ENCODE measurements at places on chromosomes 13 and 19.
A peak's percentile ranks its signal among the peaks of the same experiment; 100 is the strongest.

GRCh38 chr19:13152356-13152973, 2.3 kb downstream of the IER2 start:
- DNase-seq = no peak

DNA sequence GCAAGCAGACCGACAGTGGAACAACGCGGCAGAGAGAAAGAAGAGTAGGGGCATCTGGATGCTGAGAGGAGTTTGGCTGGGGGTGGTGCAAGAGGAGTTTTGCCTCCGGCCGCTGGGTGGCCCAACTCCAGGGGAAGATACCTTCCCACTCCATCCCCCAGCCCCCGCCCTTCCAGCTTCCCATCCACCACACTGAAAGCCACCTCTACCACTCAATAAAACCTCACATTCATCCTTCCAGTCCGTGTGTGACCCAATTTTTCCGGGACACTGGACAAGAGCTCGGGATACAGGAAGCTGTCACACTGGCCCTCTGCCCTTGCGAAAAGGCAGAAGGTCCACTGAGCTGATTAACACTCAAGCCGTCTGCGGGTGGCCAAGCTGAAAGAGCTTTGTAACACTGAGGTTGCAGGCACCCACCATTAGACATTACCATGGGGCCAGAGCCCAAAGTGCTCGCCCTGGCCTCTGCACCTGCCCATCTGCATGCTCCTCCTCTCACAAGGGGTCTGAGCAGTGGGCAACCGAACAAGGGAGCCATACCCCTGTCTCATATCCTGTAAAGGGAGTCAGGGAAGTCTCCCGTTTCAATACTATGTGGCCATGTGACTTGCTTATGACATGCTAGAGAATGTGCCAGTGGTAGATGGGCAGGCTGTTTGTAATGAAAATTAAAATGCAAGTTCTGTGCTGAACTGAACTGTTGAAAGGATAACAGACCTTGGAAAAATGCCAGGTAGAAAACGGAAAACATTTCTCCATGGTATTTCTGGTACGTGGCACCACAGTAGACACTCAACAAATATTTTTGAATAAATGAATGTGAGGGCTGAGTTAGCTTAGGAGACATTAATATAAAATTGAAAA, 205.1 kb upstream of the STARD13 start:
- DNase-seq = no peak

DNA sequence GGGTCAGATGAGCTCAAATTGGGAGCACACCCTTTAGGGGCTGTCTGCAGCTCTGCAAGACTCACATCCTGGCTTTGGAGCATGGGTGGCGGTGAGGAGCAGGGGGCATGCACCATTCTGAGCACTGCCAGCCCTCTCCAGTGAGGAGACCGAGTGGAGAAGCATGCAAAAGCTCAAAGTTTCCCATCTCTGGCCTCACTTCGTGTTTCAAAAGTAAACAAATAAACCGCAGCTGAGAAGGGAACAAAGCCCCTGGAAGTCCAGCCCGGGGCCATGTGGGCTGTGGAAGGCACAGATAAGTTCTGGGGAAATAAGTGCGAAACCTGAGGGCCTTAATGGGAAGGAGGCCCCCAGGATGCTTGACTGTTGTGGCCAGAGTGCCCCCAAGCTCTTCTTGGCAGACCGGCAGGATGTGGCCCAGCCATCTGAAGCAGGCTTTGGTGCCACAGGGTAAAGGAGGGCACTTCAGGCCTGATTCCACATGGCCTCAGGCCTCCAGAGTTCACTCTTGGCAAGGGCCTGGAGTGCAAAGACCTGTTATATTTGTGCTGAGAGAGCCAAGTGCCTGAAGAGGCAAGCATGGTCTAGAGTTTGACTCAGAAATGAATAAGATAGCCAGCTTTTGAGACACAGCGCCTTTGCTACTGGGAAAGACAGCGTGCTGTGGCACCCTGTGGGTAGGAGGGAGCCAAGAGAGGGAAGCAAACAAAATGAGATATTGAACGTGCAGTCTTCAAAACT, 1.2 kb downstream of the MEDAG start:
- DNase-seq = no peak

DNA sequence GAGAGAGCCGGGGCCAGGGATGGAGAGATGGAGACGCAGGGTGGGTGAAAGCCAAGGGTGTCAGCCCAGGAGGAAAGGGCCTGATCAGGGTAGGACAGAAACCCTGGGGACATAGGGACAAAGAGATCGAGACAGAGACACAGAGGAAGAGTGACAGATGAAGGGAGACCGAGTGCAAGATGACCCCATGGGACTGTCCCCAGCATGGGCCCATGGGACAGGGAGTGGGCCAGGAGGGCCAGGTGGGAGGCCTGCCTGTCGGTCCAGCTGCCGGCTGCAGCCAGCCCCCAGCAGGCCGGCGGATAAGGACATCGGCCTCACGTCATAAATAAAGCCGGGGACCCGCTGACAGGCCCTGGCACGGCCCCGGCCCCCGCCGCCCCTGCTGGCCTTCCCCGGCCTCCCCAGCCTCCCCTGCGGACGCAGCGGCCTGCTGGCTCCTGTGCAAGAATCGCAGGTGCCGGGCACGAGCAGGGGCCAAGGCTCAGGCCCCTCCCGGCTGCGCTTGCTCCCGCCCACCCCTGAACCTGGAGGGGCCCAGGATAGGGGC, 6.3 kb downstream of the REX1BD start:
- no peak for DNase-seq

GRCh38 chr19:33938821-33939220, 142.2 kb downstream of the KCTD15 start:
- no peak for DNase-seq

DNA sequence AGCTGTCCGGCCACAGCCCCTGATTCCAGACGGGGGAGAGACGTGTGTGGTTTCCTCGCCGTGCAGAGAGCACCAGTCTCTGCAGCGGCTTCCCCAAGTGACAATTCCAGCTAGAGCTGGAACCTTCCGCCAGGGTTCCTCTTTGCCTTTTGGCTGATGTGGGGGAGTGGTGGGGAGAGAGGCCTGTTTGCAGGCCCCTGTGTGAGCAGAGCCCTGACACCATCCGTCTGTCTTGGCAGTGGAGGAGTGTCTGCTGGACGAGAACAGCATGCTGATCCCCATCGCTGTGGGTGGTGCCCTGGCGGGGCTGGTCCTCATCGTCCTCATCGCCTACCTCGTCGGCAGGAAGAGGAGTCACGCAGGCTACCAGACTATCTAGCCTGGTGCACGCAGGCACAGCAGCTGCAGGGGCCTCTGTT, 25.0 kb downstream of the LAMP1 start:
- DNase-seq = no peak

GRCh38 chr19:31171936-31172335, 177.3 kb downstream of the TSHZ3 start:
- DNase-seq = no peak

DNA sequence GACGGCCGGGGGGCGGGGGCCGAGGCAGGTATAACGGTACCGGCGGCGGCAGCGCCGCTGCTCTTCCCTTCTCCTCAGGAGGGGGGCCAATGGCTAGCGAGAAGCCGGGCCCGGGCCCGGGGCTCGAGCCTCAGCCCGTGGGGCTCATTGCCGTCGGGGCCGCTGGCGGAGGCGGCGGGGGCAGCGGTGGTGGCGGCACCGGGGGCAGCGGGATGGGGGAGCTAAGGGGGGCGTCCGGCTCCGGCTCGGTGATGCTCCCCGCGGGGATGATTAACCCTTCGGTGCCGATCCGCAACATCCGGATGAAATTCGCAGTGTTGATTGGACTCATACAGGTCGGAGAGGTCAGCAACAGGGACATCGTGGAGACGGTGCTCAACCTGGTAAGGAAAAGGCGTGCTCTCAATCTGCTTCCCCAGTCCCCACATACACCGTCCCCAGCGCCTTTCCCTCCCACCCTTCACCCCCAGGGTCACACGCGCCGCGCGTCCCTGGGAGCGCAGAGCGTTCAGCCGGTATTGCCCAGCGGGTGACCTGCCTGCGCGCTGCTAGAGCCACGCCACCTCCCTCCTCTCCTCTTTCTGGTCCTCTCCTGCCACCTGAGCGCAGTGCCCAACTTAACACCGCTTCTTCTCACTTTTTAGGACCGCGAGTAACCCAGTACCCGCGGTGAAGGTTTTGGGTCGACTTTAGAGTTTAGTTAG, 814 bp downstream of the NBEA start:
- peak; percentile 18 for DNase-seq

- DNase-seq = peak; percentile 49
These were observed 103.4 kb upstream of the POSTN start for GRCh38 chr13:37701972-37702371.

Data from uterus (tissue), 4 donors.